ENCODE measurements at places on chromosomes 2 and 18.

DNA sequence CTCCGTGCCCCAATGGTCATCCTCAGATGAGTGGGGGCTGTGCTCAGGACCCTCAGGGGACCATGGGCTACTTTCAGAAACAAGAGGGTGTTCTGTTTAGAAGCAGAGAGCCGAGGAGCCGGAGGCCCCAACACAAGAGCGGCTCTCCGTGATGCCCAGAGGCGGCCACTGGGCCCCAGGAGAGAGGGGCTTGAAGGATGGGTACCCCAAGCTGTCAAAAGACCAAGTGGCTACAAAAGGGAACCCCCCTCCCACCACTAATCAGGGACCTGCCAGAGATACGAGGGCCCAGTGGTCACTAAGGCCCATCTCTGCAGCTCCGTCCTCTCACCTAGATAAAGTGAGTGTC lies 93.6 kb downstream of the HDAC4 start:
- no peak for DNase-seq

- DNase-seq, result peak; percentile 42
Observed at GRCh38 chr2:66684289-66684688, 249.4 kb downstream of the MEIS1 start.

DNA sequence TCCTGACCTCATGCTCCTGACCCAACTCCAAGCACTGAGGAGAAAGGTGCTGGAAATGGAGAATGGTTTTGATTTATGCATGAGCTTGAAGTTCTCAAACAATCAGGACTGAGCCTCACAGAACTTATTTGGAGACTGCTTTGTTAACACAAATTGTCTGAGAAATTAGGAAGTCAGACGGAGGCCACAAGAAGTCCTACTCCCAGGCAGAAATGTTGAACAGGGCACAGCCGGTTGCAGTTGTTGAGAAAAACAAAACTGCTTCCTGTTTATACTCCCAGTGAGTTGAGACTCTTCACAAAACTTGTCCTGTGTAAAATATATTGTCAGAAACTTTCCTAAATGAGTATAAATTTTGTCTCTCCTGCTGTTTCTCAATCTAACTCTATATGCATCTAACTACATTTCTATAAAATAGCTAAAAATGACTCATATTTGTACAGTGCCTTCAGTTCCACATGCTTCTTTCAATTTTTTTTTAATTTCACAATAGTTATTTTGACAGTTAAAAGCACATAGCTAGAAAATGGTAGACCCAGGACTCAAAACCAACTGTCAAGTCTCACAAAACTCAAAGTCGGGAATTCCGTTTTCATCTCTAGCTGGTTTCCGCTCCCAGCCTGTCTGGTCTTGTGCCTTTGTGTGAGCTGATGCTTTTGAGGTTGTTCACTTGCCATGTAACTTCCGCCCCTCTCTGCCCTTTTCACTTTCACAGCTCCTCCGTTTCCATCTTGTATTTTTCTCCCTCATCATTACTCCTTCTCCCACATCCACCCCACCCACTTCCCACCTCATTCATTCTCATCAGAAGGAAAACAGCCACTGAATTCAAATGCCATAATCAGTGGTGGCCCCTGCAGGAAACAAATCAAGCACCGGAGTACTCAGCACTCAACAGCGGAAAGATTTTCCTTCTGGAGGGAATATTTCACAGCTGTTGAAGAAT lies 215.0 kb downstream of the SUCLG1 start:
- no peak for DNase-seq

- DNase-seq, result peak; percentile 32
Observed at GRCh38 chr2:15734674-15735483, 143.2 kb downstream of the DDX1 start.

DNA sequence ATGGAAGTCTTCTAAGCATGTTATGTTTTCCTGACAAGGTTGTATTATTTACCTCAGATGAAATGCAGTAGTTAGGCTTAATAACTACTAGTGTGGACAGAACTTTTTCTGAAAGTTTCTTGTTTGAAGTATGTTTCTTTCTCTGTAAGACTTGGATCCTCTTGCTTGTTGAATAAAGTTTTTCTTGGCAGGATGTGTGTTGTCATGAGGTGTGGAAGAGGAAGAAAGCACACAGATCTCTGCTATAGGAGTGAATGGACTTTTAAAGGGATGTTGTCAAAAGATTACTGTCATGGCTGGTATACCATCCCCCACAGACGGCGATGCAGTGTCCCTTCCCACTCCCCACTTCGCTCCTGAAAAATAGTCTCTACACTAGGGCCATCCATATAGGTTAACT lies 2.6 kb downstream of the CAB39 start:
- DNase-seq, result peak; percentile 46

- DNase-seq, result no peak
Observed at GRCh38 chr18:60809937-60810336, 437.4 kb upstream of the MC4R start.

DNA sequence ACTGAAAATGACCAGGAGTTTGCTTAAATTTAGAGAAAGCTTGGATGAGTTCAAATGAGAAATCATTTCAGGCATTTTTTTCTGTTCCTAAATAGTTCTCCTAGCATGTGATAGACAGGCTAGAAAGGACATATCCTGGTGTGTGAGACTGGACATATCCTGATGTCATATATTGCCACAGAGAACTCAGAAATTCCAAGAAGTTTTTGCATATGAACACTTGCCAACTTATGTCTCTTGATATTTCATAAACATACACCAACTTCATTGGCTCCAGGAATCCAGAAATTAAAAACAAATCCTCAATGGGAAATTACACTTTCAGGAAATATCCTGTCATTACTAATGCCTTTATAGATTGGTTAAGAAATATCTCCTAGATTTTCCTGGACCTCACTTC lies 2.9 kb upstream of the SERPINB4 start:
- no peak for DNase-seq

- DNase-seq, result no peak
Observed at GRCh38 chr18:54112356-54112755, 112.1 kb downstream of the MBD2 start.

Measured in fibroblast of lung (primary cell).